ENCODE measurements at places on chromosomes 5 and 9.

- H3K27me3 ChIP-seq, result no peaks in the 10 kb centered on the region
- no peak for DNase-seq
- H3K36me3 ChIP-seq, result peaks cover 9% of the 10 kb centered on the region
- H3K4me1 ChIP-seq, result no peaks in the 10 kb centered on the region
- H3K27ac ChIP-seq, result no peak overlapping the region
These were observed 27.9 kb downstream of the IER5L start for GRCh38 chr9:129150122-129150521.

- peak overlapping the region; percentile 93 for H3K27ac ChIP-seq
- peak; percentile 61 for DNase-seq
- peaks cover 100% of the 10 kb centered on the region for H3K4me1 ChIP-seq
- no peaks in the 10 kb centered on the region for H3K27me3 ChIP-seq
- peak overlapping the region; percentile 81 for H3K4me3 ChIP-seq
- H3K36me3 ChIP-seq, result peaks cover 42% of the 10 kb centered on the region
These were observed 72.3 kb downstream of the RAPGEF1 start for GRCh38 chr9:131667576-131667975.

DNA sequence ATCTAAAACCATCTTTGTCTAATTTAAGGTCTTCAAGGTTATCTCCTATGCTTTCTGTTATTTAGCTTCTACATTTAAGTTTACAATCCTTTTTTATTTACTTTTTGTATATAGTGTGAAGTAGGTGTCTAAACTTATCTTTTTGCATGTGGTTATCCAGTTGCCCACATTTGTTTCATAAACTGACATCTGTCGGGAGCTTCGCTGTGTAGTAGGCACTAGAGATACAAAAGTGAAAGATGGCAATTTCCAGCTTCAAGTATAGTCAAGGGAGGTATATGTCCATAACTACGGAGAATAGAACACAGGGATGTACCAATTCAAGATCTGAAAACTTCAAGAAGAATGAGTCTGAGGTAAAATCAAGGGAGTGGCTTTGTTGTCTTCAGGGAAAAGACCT, 38.7 kb upstream of the ELL2 start:
- H3K36me3 ChIP-seq, result no peaks in the 10 kb centered on the region
- peaks cover 4% of the 10 kb centered on the region for H3K27me3 ChIP-seq
- H3K4me1 ChIP-seq, result peaks cover 7% of the 10 kb centered on the region
- no peak overlapping the region for H3K27ac ChIP-seq
- no peak for DNase-seq

DNA sequence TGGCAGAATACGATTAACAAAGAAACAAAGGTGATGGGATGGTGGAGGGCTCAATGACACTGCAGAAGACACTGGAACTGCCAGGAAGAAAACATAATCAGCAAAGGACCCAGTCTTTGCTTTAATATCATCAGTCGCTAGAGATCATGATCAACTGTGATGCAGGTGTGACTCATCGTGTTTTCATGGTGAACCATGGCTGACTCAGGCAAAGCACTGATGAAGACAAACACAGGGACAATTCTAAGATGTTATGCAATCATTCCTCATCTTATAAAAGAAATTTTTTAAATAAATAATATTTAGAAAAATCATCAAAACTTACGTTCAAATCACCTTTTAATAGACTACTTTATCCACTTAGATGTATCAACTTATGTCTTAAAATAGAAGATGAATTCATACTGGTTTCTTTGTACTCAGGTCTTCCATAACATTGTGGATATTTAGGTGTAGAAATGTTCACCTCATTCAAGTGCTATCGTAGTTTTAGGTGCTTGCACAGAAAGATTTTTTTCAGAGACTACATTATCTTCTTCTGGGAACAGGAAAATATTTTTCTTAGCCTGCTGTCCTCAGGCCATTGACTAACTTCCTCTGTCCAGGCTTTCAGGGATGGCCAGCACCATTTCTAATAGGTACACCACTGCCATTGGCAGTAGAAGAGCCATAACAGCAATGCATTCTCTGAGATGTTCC, 673.4 kb upstream of the MEF2C start:
- H3K4me3 ChIP-seq, result no peak overlapping the region
- DNase-seq, result no peak
- no peaks in the 10 kb centered on the region for H3K4me1 ChIP-seq

- DNase-seq, result no peak
- H3K4me3 ChIP-seq, result no peak overlapping the region
- H3K4me1 ChIP-seq, result no peaks in the 10 kb centered on the region
- no peaks in the 10 kb centered on the region for H3K36me3 ChIP-seq
- H3K27ac ChIP-seq, result no peak overlapping the region
These were observed 128.0 kb upstream of the GABRP start for GRCh38 chr5:170655476-170655875.

DNA sequence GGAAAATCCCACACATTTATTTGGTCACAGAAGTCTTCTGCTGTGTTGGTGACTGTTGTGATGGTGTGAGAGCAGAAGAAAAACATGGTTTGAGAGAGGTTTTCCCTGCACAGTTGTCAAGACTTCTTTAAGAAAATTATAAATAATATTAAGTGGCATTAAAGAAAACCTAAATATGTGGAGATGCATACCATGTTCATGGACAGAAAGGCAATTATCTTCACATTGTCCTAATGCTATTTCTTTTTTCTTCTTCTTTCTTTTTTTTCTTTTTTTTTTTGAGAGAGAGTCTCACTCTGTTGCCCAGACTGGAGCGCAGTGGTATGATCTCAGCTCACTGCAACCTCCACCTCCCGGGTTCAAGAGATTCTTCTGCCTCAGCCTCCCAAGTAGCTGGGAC, 24.3 kb upstream of the ERGIC1 start:
- no peak overlapping the region for H3K27ac ChIP-seq
- H3K36me3 ChIP-seq, result peaks cover 3% of the 10 kb centered on the region
- peaks cover 15% of the 10 kb centered on the region for H3K4me1 ChIP-seq
- H3K27me3 ChIP-seq, result peaks cover 5% of the 10 kb centered on the region
- H3K4me3 ChIP-seq, result no peak overlapping the region

DNA sequence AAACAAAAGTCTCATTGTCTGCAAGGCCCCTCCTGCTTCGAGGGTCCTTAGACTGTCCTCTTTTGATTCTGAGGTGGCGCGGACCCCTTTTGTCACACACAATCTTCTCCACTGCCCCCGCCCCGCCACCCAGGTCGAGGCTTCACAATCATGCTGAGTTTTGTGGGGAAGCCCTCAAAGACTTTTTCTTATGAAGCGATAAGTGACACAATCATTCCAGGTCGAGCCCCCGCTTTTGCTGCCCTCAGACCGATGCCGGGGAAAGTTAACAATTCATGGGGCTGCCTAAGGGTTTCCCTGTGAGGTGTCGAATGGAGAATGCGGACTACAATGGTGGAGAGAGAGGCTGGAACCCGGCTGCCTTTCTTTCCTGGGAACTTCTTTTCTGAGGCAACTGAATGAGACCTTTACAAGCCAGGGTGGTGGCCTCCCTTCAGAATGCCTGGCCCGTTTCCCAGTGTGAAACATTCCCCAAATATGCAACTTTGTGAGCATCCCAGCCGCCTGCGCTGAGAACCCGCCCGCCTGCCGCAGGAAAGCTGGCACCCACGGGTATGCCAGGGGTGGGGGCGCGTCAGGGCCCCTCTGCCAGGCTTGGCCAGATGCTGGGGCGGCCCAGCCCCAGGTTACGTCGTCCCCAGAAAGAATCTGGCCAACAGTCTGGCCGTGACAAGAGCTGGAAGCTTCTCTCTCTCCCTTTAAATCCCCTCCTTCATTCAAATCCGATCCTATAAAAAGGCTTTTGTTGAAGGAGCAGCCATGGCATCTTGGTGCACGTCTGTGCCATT, 71.9 kb downstream of the MAP1B start:
- peaks cover 19% of the 10 kb centered on the region for H3K27me3 ChIP-seq
- H3K4me3 ChIP-seq, result no peak overlapping the region
- no peaks in the 10 kb centered on the region for H3K4me1 ChIP-seq
- H3K27ac ChIP-seq, result no peak overlapping the region

GRCh38 chr5:76590027-76590426, 33.2 kb downstream of the F2RL2 start:
- no peaks in the 10 kb centered on the region for H3K27me3 ChIP-seq
- no peak overlapping the region for H3K4me3 ChIP-seq
- peaks cover 53% of the 10 kb centered on the region for H3K36me3 ChIP-seq
- H3K4me1 ChIP-seq, result peaks cover 9% of the 10 kb centered on the region

DNA sequence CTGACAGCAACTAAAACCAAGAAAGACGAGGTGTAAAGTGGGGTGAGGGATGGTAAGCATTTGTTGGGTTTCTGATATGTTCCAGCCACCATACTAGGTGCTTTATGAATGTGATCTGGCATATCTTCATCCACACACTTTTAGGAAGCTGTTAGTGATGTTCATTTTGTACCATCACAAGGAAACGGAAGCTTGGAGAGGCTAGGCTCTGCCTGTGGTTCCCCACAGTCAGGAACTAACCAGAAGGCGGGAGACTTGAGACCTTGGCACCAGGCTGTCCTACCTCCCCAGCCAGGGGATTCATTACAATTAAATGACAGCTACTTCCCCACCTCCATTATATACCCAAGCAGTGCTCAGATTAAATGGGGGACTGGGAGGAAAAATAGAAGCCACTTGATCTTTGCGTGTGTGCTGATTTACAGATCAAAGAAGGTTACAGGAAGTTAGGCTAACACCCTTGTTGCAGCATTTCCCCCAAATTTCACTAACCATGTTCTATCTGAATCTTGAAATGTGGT, 43.0 kb downstream of the SFXN1 start:
- peaks cover 83% of the 10 kb centered on the region for H3K4me1 ChIP-seq
- peak overlapping the region; percentile 92 for H3K4me3 ChIP-seq
- H3K36me3 ChIP-seq, result peaks cover 78% of the 10 kb centered on the region
- H3K27ac ChIP-seq, result peak overlapping the region; percentile 99

DNA sequence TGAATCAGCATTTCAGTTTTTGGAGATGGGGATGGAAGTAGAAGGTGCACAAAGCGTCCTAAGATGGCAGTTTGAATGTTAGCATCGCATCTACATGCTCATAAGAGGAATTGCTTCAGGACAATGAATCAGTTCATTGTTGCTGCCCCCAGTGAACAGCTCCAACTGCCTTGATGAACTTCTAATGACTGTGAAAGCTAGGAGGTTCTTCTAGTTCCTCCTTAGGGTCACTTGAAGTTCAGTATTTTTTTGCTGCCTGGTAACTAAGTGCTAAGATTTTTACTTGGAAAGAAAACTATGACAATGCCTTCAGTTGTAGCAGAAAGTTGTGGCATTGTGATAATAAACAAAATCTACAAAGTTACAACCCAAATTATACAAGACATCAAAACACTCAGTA, 271.6 kb downstream of the RAB3C start:
- H3K27me3 ChIP-seq, result peaks cover 34% of the 10 kb centered on the region
- H3K4me1 ChIP-seq, result no peaks in the 10 kb centered on the region
- H3K36me3 ChIP-seq, result no peaks in the 10 kb centered on the region
- no peak overlapping the region for H3K4me3 ChIP-seq
- no peak for DNase-seq

GRCh38 chr5:39780347-39780746, 355.6 kb upstream of the DAB2 start:
- H3K27me3 ChIP-seq, result no peaks in the 10 kb centered on the region
- no peak for DNase-seq
- no peak overlapping the region for H3K27ac ChIP-seq
- no peaks in the 10 kb centered on the region for H3K4me1 ChIP-seq
- no peaks in the 10 kb centered on the region for H3K36me3 ChIP-seq

DNA sequence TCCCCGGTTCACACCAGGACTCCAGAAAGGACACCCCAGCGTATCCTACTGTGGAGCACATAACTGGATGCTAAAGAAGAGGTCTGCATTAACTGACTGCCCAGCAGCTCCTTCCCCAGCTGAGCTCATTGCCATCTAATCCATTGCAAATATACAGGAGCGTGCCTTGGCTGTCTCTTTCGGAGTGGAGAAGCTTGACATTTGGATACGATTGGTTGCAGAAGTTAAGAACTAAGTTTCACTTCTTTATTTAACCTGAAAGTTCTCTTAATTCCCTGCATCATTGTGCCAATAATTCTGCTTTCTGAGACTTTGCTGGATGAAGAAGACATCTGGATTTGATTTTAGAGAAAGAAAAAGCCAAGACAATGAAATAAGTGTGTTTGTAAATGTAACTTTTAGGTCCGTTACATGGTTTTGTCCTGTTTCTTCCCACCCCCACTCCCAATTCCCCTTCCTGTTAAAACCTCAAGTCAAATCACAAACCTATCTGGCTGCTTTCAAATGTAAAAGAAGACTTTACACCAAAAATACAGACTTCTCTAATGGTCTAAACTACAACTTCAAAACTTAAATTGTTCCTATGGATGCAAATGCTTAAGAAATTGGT, 33.9 kb downstream of the TAS2R1 start:
- H3K4me3 ChIP-seq, result no peak overlapping the region
- H3K27me3 ChIP-seq, result no peaks in the 10 kb centered on the region
- H3K36me3 ChIP-seq, result no peaks in the 10 kb centered on the region
- no peak overlapping the region for H3K27ac ChIP-seq
- H3K4me1 ChIP-seq, result no peaks in the 10 kb centered on the region
- DNase-seq, result no peak

GRCh38 chr5:68543212-68543611, 327.7 kb downstream of the PIK3R1 start:
- H3K27ac ChIP-seq, result no peak overlapping the region
- H3K4me1 ChIP-seq, result no peaks in the 10 kb centered on the region
- no peaks in the 10 kb centered on the region for H3K36me3 ChIP-seq
- peaks cover 15% of the 10 kb centered on the region for H3K27me3 ChIP-seq
- no peak overlapping the region for H3K4me3 ChIP-seq

DNA sequence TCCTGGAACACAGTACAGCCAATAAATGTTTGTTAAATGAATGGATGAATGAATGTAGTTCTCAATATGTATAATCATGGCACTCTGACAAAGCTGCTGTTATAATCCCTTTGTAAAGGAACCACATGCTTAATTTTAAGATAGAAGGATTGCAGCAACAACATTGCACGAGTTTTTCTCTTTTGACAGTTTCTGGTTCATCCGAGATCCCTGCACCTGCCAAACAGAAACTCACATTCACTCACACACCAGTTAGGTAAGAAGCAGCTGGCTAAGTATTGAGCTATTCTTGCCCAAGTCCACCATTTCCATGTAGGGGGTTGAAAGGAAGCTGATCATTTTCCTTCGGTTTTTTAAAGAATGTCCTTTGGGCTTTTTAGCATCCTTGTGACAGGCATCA, 133.7 kb upstream of the MAP1B start:
- no peak overlapping the region for H3K4me3 ChIP-seq
- H3K27ac ChIP-seq, result no peak overlapping the region
- H3K36me3 ChIP-seq, result no peaks in the 10 kb centered on the region
- no peak for DNase-seq
- peaks cover 5% of the 10 kb centered on the region for H3K27me3 ChIP-seq

- H3K27ac ChIP-seq, result no peak overlapping the region
- peaks cover 5% of the 10 kb centered on the region for H3K4me1 ChIP-seq
- H3K4me3 ChIP-seq, result no peak overlapping the region
- peaks cover 10% of the 10 kb centered on the region for H3K27me3 ChIP-seq
- DNase-seq, result no peak
- H3K36me3 ChIP-seq, result no peaks in the 10 kb centered on the region
These were observed 509.8 kb downstream of the DMAC1 start for GRCh38 chr9:7289773-7290172.

- H3K36me3 ChIP-seq, result peaks cover 2% of the 10 kb centered on the region
- H3K27me3 ChIP-seq, result peaks cover 81% of the 10 kb centered on the region
- peaks cover 19% of the 10 kb centered on the region for H3K4me1 ChIP-seq
- no peak for DNase-seq
These were observed 80.5 kb upstream of the HSPA9 start for GRCh38 chr5:138655530-138656190.

- no peaks in the 10 kb centered on the region for H3K36me3 ChIP-seq
- no peaks in the 10 kb centered on the region for H3K4me1 ChIP-seq
- H3K27me3 ChIP-seq, result peaks cover 2% of the 10 kb centered on the region
- no peak overlapping the region for H3K4me3 ChIP-seq
These were observed 22.4 kb downstream of the UTP15 start for GRCh38 chr5:73587923-73588322.

GRCh38 chr5:78830528-78831046, 154.5 kb downstream of the ARSB start:
- no peak for DNase-seq
- no peak overlapping the region for H3K4me3 ChIP-seq
- H3K4me1 ChIP-seq, result no peaks in the 10 kb centered on the region
- H3K36me3 ChIP-seq, result no peaks in the 10 kb centered on the region
- H3K27ac ChIP-seq, result no peak overlapping the region
- no peaks in the 10 kb centered on the region for H3K27me3 ChIP-seq

Measured in activated T-helper 1 cell treated with anti-CD3 and anti-CD28 coated beads, Interleukin-12 subunit alpha, Interleukin-12 subunit beta, Interleukin-2, Interleukin-4 antibody, amounts not matched to agents 30 ng/mL and 10 ng/mL and 1 ng/mL, durations not matched to agents 14 hours and 24 hours and 36 hours (primary cell).